Posterior vena cava (tissue), 2 donors: ENCODE measurements at places on chromosomes 4 and X. TPM values are rescaled to one million over a fixed set of nuclear protein-coding genes. Genes with fewer than 3 reads are reported as not detected.

DNA sequence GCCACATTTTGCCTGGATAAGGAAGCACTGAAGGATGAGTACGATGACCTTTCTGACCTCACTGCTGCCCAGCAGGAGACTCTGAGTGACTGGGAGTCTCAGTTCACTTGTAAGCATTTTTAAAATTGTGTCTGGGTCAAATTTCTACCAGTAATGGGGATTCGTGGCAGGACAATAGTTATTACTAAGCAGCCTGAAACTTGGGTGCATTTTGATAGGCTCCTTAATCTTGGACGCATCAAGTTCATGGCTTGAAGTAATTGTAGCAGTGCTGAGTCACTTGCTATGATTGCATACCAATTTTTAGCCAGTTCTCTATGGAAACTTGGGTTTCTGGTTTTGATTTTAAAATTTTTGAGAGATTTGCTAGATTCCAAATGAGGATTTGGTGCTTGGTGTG lies 4.3 kb downstream of the PGRMC1 start:
- no peak for DNase-seq

DNA sequence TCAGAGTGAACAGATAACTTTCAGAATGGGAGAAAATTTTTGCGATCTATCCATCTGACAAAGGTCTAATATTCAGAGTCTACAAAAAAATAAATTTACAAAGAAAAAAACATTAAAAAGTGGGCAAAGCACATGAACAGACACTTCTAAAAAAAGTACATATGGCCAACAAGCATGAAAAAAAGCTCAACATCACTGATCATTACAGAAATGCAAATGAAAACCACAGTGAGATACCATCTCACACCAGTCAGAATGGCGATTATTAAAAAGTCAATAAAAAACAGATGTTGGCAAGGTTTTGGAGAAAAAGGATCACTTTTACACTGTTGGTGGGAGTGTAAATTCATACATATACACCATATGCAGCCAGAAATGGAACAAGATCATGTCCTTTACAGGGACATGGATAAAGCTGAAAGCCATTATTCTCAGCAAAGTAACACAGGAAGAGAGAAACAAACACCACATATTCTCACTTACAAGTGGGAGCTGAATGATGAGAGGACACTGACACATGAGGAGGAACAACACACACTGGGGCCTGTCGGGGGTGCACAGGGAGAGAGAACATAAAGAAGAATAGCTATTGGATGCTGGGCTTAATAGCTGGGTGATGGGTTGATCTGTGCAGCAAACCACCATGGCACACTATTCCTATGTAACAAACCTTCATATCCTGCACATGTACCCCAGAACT lies 41.6 kb upstream of the ITM2A start:
- DNase-seq: no peak

DNA sequence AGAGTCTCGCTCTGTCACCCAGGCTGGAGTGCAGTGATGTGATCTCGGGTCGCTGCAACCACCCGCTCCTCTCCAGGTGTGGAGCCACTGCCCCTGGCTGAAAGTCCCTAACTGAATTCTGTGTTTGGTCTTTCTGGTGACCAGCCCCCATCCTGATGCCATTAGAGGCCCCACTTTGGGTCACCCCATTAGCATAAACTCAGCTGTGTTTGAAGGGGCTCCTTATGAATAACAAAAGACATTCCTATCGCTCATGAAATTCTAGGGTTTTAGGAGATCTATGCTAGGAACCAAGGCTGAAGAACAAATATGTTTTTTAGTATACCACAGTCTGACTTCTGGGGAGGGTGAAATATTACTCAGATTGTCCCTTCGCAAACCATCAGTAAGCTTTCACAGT lies 652.9 kb downstream of the ADGRL3 start:
- no peak for DNase-seq

GRCh38 chr4:112266823-112267222 lies 18.9 kb downstream of the TIFA start:
- no peak for DNase-seq

- DNase-seq: no peak
Observed at GRCh38 chrX:30649859-30650258, 3.4 kb upstream of the GK start.

DNA sequence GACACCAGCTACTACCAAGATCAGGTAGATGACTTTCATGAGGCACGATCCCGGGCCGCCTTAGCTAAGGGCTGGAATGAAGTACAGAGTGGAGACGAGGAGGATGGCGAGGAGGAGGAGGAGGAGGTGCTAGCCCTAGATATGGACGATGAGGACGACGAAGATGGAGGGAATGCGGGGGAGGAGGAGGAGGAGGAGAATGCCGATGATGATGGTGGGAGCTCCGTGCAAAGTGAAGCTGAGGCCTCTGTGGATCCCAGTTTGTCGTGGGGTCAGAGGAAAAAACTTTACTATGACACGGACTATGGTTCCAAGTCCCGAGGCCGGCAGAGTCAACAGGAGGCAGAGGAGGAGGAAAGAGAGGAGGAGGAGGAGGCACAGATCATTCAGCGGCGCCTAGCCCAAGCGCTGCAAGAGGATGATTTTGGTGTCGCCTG lies 481 bp downstream of the UTP3 start:
- DNase-seq: no peak

The RGN gene
- 17.3 TPM for total RNA-seq

- no peak for DNase-seq
Observed at GRCh38 chr4:158213466-158213865, 3.2 kb downstream of the TMEM144 start.

The HAUS3 gene
- total RNA-seq: 9.6 TPM

The GAGE1 gene
- total RNA-seq: not detected

The S100G gene
- total RNA-seq: not detected

GRCh38 chrX:13397878-13398818 lies 78.3 kb upstream of the ATXN3L start:
- peak; percentile 84 for DNase-seq
